Osteocyte (in vitro differentiated cells): ENCODE measurements at places on chromosomes 1 and 21.

GRCh38 chr1:247411621-247412327 is 4.2 kb upstream of the NLRP3 start:
- DNase-seq = no peak

DNA sequence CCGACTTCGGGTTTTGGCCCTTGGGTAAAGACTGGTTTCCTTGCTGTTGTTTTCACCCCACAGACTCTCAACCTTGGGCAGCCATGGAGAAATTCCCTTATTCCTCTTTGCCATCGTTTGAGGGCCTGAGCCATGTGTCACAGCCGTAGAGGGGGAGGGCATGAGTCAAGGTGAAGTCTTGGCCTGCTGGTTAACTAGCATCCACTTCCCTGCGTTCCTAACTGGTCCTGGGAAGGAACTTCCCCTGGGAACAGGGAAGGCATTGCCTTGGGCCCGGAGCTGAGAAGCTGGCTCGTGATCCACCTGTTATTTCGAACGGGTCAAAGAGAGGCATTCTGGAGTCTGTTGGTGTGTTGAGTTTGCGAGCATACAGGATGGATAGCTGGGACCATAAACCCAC is 464.9 kb downstream of the CAMTA1 start:
- DNase-seq = no peak

DNA sequence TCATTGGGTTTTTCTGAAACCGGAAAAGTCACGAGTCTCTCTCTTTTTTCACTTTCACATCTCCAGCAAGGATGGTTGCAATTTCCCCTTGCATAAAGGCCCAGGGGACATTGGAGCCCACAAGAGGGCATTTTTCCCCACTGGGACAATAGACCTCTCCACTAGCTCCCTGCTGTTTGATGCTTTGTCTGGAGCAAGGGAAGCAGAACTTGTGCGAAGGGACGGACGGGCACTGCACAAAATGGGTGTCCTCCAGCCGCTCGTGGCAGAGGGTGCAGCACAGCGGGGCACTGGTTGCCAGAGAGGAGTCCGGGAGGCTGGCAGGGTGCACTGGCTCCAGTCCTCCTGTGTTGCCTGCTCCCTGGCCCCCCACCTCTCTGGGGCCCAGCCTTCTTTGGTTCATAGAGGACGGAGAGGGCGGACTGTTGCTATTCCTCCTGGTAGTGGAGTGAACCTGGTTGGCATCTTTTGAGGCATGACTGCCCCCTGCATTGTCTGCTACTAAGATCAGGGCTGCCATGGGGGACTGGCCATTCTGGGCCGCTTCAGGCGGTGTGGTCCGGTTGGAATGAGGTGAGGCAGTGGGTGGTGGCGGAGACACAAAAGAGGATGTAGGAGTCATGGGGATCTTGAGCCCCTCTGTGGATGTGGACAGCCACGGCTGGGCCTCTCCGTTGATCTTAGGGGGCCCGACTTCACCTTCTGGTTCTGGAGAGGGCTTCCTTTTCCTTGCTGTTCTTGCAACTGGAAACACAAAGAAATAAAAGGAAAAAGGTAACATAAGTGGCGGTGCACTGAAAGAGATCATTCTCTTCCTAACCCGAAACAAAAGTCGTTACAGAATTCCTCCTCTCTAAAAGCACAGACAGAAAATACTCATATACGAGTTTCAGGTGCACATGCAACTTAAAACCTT is 2.6 kb downstream of the IRF2BP2 start:
- no peak for DNase-seq

DNA sequence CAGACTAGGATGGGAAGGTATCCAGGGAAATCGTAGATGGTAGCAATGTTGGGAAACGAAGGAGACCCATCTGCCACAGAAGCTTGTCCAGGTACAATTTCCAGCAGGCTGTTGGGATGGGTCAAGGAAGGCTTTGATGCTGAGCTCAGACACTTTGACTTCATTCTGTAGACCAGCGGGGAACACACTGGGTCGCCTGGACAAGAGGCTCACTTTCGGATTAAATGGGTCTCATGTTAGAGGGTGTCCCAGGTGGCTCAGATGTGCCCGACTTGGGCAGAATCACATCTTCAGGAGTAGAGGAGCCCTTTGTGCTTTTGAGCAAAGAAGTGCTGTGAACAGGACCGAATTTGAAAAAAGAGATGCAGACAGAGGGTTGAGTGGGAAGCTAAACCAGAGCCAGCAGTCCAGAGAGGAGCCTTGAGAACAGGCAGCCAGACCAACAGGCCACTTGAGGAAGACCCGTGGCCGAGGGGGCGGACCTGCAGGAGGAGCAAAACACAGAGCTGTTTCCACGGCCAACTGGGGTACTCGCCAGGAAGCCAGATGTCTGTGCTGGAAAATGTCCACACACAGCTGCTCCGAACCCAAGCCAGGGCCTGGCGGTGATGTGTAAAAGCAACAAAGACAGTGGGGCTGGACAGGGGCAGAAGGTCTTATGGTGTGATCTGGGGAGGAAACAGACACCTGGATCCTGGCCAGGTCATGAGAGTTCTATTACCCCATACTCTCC is 146.9 kb downstream of the AJAP1 start:
- no peak for DNase-seq

- no peak for DNase-seq
Observed at GRCh38 chr1:61639608-61640336, 85.2 kb downstream of the TM2D1 start.

- DNase-seq = no peak
Observed at GRCh38 chr1:175146529-175147213, 45.9 kb downstream of the KIAA0040 start.

GRCh38 chr1:92458146-92458545 is 28.6 kb downstream of the GFI1 start:
- DNase-seq = no peak

DNA sequence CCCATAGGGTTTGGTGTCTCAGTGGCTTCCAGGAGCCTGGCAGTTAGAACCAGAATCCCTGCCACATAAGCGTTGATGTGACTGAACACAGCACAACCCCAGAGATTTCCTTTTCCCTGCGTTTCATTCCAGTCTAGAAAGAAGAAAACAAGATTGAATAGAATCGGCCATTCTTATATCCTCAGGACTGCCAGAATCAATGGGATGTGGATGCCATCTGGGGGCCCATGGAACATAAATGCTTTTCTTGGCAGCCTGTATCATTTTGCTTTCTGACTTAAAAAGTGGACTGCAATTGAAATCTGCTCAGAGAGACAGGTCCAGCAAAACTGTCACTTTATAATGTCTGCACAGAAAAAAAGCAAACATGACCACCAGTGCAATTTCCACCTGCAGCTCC is 80.3 kb downstream of the DISC1 start:
- DNase-seq = no peak

GRCh38 chr1:204728456-204728855 is 42.9 kb upstream of the LRRN2 start:
- DNase-seq = no peak

GRCh38 chr1:99691175-99691574 is 45.3 kb downstream of the PALMD start:
- DNase-seq = no peak

DNA sequence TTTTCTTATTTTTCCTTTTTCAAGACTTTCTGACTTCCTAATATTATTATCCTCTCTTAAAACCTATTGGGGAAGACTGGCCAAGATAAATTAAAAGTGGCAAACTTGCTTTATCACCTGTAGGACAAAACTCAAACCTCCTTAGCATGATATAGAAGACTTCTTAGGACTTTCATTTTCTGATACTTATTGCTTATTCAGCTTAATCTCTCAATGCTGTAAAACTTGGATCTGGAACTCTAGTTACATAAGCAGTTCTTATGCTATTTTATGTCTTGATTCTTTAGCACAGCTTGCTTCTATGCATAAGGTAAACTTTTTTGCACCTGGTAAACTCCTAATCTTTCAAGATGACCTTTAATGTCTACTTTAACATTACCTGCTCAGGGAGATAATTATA is 382.3 kb upstream of the LRRC7 start:
- no peak for DNase-seq

DNA sequence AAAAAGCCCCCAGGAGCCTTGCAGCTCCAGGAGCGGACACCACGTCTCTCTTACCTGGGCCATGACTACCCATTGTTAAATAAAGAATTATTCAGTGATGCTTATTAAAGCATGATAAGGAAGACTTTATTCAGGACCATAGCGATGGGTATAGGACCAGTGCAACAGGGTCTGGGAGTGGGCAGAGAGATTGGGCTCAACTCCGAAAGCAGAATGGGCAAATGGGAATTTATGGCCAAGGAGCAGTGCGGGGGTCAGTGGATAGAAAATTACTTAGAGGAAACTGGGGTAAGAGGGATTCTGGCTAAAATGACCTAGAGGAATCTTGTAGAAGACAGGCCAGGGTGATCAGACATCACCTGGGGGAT is 580 bp upstream of the ATP5PO start:
- DNase-seq = no peak

DNA sequence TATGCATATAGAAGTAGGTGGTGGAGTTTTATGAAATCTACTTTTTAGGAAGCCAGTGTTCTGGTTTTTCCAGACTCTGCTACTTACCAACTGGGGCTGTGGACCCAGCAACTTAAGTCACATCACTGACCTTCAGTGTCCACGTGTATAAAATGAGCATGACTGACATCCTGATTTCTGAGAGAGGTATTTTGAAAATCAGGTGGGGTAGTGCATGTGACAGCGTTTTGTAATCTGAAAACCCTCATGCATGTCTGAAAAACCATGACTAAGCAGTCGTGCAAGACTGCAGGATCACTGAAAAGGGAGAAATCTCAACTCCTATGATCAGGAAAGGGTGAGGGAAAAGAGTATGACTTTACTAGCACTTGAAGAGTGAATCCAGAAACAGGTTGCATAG is 26.1 kb downstream of the CR1L start:
- no peak for DNase-seq

DNA sequence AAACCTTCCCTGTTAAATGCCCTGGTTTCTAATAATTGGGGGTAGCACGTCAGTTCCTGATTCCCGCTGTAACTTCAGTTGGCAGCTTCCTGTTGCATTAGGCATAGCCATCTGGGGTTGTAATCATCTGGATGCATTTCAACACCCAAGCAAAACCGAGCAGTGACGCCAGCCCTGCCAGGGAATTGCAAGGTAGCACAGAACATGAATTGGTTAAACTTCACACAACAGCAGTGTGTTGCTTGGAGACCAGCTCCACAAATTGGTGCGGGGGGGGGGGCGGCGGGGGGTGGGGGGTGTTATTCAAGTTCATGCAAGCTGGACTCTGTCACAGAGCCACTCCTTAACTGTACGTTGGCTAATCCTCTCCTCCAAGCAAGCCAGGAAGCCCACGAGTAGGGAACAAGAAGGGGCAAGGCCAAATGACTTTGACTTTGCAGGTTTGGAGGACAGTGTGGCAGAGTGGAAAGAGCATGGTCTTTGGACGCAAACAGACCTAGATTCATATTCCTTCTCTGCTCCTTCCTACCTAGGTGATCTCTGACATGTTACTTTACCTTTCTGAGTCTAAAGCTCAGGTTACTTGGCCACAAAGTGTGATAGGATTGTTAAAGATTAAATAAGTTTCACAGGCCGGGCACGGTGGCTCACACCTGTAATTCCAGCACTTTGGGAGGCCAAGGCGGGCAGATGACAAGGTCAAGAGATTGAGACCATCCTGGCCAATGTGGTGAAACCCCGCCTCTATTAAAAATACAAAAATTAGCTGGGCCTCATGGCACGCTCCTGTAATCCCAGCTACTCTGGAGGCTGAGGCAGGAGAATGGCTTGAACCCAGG is 4.7 kb downstream of the LAX1 start:
- no peak for DNase-seq

GRCh38 chr1:198201956-198202784 is 45.4 kb downstream of the NEK7 start:
- DNase-seq = no peak

- no peak for DNase-seq
Observed at GRCh38 chr1:21165076-21165475, 11.6 kb downstream of the EIF4G3 start.
